Tibial nerve (tissue), 4 donors: ENCODE measurements at places on chromosomes 11 and 22.

DNA sequence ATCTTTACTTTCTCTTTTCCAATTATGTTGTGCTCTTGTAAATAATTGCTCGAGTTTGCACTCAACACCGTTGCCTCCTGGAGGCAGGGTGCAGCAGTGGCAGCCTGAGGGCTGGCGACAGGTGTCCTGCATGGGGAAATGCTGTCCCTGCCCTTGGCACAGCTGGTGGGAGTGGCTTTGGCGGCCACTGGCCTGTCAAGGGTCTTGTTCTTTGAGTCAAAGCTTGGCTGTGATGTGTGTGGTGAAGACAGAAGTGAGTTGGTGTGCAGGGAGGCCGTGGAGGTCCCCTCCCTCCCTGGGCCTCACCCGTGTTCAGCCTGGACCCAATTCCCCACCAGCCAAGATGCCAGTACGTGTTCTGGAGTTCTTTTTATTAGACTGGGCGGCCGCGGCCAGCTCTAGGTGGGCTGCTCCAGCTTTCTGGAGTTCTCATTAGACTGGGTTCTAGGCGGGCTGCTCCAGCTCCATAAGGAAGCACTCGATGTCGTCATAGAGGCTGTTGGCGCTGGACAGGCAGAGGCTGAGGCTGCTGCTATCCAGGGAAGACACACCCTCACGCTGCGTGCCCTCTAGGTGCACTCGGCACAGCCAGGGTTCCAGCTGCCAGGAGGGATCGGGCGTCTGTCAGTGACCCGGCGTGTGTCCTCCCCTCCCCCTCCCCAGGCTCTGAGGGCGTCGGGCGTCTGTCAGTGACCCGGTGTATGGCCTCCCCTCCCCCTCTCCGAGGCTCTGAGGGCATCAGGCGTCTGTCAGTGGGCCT lies 3.4 kb downstream of the IRF7 start:
- H3K4me3 ChIP-seq, result no peak overlapping the region
- no peak overlapping the region for H3K27ac ChIP-seq
- no peaks in the 10 kb centered on the region for H3K36me3 ChIP-seq
- H3K4me1 ChIP-seq, result no peaks in the 10 kb centered on the region
- no peaks in the 10 kb centered on the region for H3K27me3 ChIP-seq

DNA sequence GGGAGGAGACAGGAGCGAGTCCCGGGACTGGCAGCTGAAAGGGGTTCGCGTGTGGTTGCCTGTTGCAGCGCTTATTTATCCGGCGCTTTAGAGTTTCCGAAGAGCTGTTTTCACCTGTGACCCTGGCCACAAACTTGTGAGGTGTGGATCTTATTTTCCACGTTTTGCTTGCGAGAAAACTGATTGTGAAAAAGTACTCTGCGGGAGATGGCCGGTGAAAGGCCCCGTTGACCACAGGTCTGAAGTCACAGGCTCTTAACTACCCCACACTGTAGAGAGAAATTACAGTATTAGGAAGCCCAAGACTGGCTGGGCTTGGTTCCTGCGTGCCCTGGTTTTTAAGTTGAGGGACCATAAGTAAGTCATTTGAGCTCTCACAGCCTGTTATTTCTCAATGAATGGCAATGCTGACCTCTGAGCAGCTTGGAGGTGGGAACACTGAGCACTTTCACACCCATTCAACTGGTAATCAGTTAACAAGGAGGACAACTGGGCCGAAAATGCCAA lies 379 bp upstream of the RAB38 start:
- H3K4me3 ChIP-seq, result peak overlapping the region; percentile 53
- H3K36me3 ChIP-seq, result no peaks in the 10 kb centered on the region
- H3K27me3 ChIP-seq, result no peaks in the 10 kb centered on the region
- no peak for DNase-seq

GRCh38 chr22:43750751-43751150 lies 61.4 kb downstream of the EFCAB6 start:
- H3K27ac ChIP-seq, result no peak overlapping the region
- no peaks in the 10 kb centered on the region for H3K36me3 ChIP-seq
- H3K4me3 ChIP-seq, result no peak overlapping the region
- no peaks in the 10 kb centered on the region for H3K27me3 ChIP-seq
- no peaks in the 10 kb centered on the region for H3K4me1 ChIP-seq
- no peak for DNase-seq

GRCh38 chr22:27387561-27387960 lies 414.0 kb downstream of the MN1 start:
- H3K27me3 ChIP-seq, result no peaks in the 10 kb centered on the region
- no peaks in the 10 kb centered on the region for H3K36me3 ChIP-seq
- no peak overlapping the region for H3K27ac ChIP-seq
- H3K4me3 ChIP-seq, result no peak overlapping the region
- H3K4me1 ChIP-seq, result no peaks in the 10 kb centered on the region

DNA sequence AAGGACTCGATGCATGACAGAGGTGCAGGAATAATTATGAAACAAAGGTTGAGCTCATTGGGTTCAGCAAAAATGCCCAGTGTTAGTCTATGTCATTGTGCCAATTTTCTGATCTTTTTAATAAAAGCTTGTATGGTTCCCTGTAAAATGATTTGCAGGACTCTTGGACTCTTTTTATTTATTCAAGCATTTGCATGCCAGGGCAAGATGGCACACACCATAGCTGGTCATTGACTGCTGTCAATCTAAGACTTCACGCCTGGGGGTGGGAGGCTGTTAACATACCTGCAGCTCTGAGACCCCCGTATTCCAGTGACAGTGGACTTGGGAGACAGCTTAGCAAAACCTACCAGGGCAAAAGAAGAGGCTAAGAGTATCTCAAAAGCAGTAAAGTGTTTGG lies 32.0 kb upstream of the ANO1 start:
- H3K4me1 ChIP-seq, result no peaks in the 10 kb centered on the region
- DNase-seq, result no peak

GRCh38 chr11:93510196-93510873 lies 32.9 kb downstream of the SMCO4 start:
- H3K36me3 ChIP-seq, result no peaks in the 10 kb centered on the region
- H3K4me3 ChIP-seq, result no peak overlapping the region
- H3K27ac ChIP-seq, result no peak overlapping the region
- H3K4me1 ChIP-seq, result no peaks in the 10 kb centered on the region

DNA sequence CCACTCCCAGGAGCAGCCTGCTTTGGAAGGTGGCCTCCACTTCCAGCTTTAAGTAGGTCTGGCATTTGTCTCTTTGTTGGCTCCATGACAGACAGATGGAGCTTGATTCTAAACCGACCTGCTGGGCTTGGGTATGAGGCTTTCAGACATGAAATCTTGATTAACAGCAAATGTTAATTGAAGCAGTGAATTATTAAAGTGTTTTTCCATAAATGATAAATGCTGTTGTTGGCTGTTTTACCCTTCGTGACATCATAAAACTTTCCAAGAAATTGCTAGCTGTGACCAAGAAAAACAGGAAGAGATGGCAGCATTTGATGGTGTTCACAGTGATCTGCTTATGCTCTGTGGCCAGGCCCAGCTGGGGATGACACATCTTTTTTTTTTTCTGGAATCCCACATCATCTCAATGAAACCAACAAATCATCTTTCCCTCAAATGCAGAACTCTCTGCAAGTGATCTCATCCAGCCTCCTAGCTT lies 66.1 kb downstream of the RBMXL2 start:
- H3K4me3 ChIP-seq, result no peak overlapping the region
- no peaks in the 10 kb centered on the region for H3K36me3 ChIP-seq

- no peak for DNase-seq
- H3K27ac ChIP-seq, result no peak overlapping the region
- no peak overlapping the region for H3K4me3 ChIP-seq
- no peaks in the 10 kb centered on the region for H3K4me1 ChIP-seq
These were observed 384.0 kb downstream of the DCDC1 start for GRCh38 chr11:30985536-30985935.

DNA sequence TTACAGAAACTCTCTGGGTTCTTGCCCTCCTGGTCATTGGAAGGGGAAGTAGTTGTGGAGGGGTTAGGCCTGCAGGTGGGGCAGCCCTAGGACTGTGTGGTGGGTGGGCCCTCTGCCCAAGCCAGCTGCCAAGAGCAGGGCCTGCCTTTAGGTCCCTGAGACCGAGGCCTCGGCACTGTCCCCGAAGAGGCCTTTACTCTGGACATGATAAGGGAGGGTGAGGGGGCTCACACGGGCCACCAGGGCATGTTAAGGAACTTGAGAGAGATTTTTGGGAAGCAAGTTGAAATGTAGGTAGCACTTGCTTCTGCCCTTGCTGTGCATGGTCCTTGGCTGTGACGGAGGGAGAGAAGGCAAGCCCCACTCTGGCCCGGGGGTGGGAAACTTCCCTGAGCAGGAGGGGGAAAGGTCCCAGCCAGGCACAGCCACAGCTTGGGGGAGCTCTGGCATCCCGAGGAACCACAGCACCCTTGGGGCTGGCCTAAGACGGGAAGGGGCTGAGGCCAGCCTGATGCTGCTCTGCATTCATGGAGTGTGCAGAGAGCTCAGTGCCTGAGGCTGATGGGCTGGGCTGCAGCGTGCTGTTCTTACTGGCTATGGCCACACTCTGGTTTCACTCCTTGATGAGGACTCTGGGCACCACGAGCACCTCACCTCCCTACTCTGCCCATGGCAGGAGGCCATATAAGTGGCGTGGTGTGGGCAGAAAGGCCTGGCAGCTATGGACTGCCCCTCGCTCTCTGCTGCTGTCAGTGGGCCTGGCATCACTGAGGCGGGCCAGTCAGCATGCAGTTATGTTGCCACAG lies 7.8 kb upstream of the RANBP1 start:
- H3K36me3 ChIP-seq, result peaks cover 34% of the 10 kb centered on the region
- no peak overlapping the region for H3K27ac ChIP-seq
- H3K27me3 ChIP-seq, result no peaks in the 10 kb centered on the region
- H3K4me1 ChIP-seq, result no peaks in the 10 kb centered on the region
- H3K4me3 ChIP-seq, result no peak overlapping the region

DNA sequence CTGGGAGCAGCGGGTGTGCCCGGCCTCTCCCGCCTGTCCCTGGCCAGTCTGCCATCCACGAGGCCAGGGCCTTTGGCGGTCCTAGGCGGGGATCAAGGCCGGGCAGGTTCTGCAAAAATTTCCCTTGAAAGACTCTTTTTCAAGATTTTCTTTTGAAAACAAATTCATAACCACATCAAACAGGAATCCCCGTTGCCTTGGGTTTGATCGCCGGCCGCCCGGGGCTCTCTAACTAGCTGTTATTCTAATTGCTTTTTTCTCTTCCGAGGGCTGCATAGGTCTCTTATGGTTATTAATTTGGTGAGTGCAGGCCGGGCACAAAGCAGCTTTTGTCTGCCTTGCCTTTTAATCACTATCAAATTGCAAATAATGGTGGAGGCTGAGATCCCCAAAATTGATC lies 42.0 kb downstream of the CDKN1C start:
- H3K4me1 ChIP-seq, result no peaks in the 10 kb centered on the region
- H3K27ac ChIP-seq, result no peak overlapping the region
- H3K4me3 ChIP-seq, result no peak overlapping the region

DNA sequence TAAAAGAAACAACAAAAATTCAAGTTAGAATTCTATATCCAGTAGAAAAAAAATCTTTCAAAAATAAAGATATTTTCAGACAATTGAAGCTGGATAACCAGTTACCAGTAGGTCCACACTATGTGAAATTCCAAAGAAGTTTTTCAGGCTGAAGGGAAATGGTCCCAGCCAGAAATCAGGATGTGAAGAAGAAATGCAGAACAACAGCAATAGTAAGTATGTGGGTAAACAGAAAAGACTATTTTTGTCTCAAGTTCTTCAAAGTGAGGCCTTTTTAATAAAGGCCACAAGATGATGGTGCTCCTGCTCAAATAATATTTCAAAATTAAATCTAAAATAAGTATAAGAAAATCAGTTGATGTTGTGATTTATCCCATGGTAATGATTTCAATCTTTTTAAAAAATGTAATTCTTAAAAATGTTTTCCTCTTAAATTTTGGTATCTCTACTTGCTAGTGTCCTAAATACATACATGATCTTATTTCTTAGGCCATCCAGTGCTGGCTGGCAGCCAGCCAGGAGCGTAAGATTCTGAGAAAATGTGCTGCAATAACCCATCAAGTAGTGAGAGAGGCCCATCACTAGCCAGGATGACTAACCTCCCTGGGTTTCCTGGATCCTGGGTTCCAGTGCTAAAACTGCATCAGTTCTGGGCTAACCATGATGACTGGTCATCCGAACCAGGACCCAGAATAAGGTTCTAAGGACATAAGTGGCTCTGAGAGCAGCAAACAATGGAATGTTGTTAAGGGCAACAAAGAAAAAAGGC lies 15.6 kb upstream of the UCP3 start:
- no peak overlapping the region for H3K4me3 ChIP-seq
- DNase-seq, result peak; percentile 68
- peaks cover 16% of the 10 kb centered on the region for H3K4me1 ChIP-seq
- peaks cover 52% of the 10 kb centered on the region for H3K36me3 ChIP-seq
- H3K27ac ChIP-seq, result peak overlapping the region; percentile 22

DNA sequence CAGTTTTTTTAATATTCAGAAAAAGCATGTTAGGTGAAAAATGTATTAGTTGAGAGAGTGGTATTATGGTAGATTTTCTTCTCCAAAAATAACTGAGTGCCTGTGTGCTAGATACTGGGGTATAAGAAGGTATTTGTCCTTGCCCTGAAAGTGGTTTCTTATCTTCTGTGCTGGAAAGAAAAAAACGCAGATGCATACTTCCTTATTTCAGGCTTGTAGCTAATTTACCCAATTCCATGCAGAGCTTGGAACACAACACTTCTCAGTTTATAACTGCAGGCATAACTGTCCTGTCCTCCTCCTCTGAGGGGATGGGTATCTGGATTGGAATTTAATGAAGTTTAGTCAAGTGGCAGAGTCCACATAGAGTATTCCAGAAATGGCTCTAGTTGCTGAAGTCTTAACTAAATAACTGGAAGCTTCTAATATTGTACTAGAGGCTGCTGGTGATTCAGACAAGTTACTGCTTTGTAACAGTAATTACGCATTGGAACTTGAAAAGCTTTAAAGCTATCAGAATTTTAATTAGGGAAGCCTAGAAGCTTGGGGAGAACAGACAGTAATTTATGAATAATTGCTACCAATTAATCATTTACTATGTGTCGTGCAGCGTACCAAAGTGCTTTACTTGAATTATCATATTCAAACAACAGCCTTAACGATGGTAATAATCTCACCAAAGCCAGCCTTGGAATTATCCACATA lies 12.7 kb upstream of the C11orf91 start:
- no peak overlapping the region for H3K27ac ChIP-seq
- H3K36me3 ChIP-seq, result peaks cover 76% of the 10 kb centered on the region
- no peaks in the 10 kb centered on the region for H3K27me3 ChIP-seq
- H3K4me1 ChIP-seq, result peaks cover 4% of the 10 kb centered on the region
- no peak overlapping the region for H3K4me3 ChIP-seq

DNA sequence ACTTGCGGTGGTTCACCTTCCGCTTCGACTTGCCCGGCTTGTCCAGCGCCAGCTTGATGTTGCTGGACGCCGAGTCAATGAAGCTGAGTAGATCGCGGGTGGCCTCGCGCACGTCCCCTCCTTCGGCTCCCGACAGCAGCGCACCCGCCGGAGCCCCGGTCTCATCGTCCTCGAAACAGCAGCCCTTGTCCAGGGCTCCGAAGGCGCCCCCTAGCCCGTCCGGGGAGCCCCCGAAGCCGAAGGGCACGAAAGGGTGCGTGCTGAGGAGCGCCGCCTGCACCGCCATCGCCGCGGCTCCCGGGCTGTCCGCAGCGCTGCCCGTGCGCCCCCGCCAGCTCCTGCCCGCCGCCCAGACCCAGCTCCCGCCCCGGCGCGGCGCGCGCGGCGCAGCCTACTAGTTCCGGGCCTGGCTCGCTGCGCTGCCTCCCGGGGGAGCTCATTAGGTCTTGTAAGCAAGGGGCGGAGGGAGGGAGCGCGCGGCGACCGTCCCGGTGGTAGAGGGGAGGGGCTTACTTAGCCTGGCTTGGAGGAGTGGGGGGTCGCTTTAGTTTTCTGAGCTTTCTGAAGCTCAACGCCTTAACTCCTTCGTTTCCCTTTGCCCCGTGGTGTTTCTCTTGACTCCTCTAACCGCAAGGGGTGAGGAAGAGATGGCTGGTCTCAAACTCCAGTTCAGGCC lies at the start of gene FAM181B:
Gene FAM181B, minus strand, starts transcription at position 421 of the 676 bp plus-strand sequence. Its CDS starts 135 bp downstream, at position 286.
- H3K27ac ChIP-seq, result peak within 1 kb of the TSS; percentile 91
- H3K27me3 ChIP-seq, result no peaks in the 10 kb centered on the region
- H3K36me3 ChIP-seq, result no peaks in the 10 kb centered on the region
- peak; percentile 31 for DNase-seq
- peak within 1 kb of the TSS; percentile 60 for H3K4me3 ChIP-seq
- no peaks in the 10 kb centered on the region for H3K4me1 ChIP-seq
